SHP77 treated with DMSO at 0.1 percent for 48 hours (cell line): ENCODE measurements at places on chromosomes 3 and 15.
A peak's percentile ranks its signal among the peaks of the same experiment; 100 is the strongest.

DNA sequence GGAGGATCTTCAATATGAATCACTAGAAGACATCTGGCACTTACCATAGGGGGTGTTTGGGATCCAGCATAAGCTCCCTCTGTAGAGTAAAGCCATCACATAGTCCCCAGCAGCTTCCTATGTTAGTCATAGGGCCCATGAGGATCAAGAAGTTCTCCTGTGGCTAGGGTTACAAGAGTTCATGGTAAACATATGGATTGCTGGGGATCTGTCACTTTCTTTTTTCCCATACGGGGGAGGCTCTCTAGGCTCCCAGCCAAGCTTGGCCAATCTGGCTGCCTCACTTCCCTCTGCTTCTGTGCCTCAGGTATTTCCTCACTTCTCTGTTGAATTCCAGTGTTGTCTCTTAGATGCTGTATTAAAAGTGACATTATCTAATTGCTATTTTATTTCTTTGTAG is 597.9 kb downstream of the PDCD6IP start:
- no peak for DNase-seq

DNA sequence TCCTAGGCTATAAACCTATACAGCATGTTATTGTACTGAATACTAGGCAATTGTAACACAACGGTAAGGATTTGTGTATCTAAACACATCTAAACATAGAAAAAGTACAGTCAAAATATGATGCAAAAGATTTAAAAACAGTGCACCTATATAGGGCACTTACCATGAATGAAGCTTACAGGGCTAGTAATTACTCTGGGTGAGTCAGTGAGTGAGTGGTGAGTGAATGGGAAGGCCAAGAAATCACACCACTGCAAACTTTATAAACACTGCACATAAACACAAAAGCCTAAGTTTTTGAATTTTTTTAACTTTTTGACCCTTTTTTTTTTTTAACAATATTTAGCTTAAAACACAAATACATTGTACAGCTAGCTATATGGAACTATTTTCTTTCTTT is 204.7 kb upstream of the CTNNB1 start:
- DNase-seq: no peak

DNA sequence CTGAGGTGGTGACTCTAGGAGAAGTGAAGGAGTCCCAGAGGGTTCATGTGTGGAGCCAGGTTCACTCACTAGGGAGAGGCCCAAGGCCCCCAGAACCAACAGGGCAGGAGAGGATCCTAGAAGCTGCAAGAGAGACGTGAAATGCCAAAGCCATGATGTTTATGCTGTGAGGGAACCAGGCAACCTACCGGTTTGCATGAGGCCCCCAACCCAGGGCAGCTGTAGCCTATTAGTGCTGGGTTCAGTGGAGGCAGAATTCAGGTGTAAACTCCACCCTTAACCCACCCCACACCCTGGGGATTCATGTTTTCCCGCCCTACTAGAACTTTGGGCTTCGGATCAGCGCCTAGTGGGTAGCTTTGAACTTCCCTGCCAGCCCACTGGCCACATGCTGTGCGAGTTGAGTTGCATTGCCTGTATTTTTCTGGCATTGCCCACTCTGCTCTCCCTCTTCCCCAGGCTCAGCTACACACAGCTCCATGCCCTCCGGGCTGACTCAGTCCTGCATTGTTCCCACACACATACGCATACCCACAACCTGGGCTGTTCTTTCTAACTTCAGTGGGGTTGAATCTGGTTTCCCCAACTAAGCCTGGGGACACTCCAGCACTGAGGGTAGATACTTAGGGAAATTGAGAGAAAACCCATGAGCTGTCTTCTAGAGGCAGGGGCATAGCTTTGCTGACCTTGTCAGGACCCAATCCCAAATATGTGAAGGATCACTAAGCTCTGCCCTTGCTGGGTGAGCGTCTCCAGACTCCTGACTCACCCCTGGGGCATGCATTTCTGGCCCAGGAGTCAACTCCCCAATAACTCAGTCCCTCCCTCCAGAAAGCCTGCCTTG is 2.0 kb upstream of the ZBTB47 start:
- DNase-seq: no peak

DNA sequence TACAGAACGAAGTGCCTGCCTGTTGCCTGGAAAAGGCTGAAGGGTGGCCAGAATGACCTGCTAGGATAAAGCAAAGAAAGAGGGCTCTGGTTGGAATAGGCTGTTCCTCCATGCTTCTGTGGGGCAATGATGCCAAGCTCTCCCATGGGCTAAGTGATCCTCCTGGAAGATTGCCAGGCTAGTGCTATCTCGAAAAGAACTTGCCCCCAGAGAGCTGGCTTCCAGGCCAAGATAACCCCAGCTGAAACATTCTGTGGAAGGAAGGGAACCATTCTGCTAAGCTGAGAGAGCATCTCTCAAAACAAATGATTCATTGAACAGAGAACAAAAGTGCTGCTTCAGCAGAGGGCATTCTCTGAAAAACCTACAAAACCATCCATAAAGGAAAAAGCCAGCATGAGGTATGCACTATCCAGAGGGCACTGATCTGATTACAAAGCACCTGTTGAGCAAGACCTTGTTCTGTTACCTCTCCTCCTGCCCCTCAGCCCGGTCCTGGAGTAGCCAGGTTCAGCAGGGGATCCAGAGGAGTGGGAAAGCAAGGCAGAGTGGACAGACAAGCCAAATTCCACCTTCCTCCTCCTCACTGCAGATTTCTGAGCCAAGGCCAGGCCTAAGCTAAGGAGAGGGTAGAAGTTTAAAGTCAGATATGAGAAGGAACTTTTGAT is 31.9 kb upstream of the SPRED1 start:
- DNase-seq: no peak

DNA sequence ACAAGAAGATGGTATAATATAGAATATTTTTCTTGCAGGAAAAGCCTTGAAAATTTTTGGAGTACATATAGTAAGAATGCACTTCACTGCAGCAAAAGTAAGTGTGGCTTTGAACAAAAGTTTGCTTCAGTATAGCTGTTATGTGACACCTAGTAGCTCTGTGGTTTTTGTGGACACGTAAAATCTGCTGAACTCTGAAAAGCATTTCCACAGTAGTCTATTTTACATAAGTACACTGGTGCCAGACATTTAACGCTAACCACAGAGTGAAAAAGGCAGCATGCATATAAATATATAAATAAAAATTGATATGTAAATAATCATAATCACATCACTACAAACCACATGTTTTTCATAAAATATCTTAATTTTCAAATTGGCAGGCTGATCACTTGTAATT is 39.8 kb downstream of the CGGBP1 start:
- DNase-seq: no peak

DNA sequence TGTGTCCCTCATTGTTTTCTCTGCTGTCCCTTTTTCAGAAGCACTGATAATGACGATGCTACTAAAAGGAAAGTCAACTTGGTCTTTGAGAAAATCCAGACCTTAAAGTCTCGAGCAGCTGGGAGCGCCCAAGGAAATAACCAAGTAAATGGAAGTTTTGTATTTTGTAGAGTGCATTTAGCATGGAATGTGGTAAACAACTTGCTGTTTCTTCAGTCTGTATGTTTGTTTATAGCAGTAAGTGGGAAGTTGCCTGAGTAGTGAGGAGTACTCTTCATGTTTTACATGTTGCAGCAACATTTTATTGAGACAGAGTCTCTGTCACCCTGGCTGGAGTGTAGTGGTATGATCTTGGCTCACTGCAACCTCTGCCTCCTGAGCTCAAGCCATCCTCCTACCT is 66.0 kb downstream of the CGNL1 start:
- DNase-seq: no peak

GRCh38 chr3:64520334-64520733 is 167.5 kb downstream of the ADAMTS9 start:
- DNase-seq: no peak

GRCh38 chr3:160192310-160193029 is 32.8 kb upstream of the C3orf80 start:
- no peak for DNase-seq

GRCh38 chr15:63560741-63561448 is 36.3 kb upstream of the FBXL22 start:
- no peak for DNase-seq

GRCh38 chr3:60720736-60721135 is 530.5 kb downstream of the FHIT start:
- no peak for DNase-seq

DNA sequence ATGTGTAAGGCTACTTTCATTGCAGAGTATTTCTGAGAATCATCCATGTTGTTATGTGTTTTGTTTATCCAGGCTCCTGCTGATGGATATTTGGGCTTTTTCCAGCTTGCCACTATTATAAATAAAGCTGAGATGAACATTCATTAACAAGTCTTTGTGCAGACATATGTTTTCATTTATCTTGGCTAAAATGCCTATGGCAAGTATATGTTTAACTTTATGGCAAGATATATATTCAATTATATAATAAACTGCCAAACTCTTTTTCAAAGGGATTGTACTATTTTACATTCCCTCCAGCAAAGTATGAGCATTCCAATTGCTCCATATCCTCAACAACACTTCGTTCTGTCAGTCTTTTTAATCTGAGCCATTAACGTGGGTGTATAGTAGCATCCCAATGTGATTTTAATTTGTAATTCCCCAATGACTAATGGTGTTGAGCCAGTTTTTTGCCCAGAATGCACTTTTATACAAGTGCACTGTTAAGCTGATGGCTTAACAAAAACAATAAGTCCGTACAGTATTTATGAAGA is 452.4 kb downstream of the SHQ1 start:
- DNase-seq: no peak

DNA sequence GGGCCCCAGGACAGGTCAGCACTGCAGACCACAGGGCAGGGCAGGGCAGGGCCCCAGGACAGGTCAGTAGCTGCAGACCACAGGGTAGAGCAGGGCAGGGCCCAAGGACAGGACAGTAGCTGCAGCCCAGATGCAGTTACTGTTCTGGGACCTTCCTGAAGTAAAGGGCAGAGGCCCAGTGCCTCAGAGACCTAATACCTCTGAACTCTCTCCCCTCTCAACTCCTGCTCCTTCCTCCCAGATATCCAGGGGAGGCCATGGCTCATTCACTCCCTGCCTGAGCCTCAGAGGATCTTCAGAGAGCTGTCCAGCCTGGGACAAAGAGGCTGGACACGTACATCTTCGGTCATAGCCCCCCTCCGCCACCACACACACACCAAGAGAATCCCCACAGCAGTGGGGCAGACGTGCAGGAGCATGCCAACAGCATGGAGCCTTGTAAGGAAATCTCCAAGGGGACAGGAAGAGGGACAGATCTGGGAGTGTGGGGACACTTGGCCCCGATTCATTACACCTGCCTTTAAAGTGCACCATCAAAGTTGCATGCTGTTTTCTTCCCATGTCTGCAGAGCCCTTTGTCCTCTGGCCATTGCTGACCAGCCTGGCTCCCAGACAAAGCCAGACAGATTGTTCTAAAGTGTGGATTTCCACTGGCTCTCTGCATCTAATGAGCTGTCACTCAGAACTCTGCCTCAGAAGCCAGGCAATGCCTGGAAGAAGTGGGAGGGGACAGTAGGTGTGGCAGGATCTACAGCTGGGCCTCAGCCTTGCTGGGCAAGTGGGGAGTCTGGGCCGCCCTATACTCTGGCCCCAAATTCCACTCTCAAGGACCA is 24.2 kb upstream of the BUB1B start:
- no peak for DNase-seq

DNA sequence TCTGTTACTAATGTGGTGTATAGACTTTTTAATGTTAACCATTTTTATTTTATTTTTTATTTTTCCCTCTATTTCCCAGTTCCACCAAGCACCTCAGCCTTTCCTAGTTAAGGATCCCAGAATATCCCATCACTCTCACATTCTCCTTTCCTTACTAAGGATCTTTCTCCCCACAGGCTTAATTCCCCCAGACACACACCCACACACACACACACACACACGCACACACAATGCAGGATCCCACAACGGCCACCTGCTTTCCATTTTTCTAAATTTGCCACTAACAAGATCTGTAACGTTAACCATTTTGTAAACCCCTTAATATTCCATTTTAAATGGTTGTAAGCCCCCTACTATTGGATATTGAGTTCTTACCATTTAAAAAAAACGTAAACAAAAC is 404.1 kb downstream of the ZIC1 start:
- no peak for DNase-seq

GRCh38 chr3:51982352-51982837 is 940 bp upstream of the ACY1 start:
- DNase-seq: peak; percentile 67

DNA sequence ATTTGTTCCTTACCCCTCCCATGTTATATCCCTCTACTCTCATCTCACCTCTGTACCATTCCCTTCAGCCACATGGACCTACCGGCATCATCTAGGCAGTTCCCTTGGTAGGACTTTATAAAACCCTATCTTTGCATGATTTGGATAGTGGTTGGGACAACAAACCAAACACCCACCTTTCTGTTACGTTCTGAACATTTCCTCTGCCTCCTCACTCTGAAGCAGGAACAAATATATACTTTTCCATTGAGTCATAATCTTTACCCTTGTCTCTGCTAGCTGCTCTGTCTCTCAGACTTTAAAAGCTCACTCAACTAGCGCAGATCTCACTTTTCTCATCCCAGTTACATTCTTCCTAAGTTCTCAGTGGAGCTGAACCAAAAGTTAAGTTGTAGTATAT is 17.8 kb downstream of the UBXN7 start:
- DNase-seq: no peak

DNA sequence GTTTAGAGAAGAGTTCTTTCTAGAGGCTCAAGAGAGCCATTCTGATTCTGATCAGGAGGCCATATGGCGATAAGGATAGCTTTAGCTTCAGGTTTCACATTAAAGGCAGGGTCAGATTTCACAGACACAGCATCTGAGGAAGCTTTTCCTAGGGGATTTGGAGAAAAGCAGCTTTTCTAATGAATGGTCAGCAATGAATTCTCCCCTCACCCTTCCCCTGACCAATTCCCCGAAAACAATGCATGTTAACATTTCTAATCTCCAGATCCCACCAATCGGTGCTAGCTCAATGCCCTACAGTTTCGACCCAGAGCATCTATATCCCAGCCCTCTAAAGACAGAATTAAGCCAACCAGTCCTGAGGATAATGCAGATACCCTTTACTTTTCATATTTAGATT is 9.8 kb downstream of the AGBL1 start:
- no peak for DNase-seq

- no peak for DNase-seq
These were observed 70.9 kb downstream of the ARMC8 start for GRCh38 chr3:138257986-138258385.

DNA sequence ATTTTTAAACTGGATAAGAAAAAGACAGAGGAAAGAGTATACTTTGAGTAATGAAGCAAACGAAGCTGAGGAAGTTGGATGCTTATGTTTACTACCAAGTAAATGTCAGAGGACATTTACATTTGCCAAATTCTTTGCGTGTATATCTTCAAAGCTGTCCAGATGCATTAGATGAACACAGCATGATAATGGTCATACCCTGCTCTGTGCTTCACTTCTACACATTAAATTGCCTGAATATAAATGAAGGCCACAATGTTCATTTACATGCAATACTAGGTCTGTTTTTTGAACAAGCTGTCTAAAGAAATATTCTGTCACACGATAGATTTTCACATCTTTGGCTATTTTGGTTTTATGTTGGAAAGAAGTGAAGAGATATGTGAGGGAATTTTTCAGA is 405.8 kb upstream of the ADAMTS9 start:
- DNase-seq: no peak
